ENCODE measurements at places on chromosomes 5 and 9. TPM values are rescaled to one million over a fixed set of nuclear protein-coding genes. Genes with fewer than 3 reads are reported as not detected.

- no peak for DNase-seq
Measured at GRCh38 chr9:132168851-132169250, 7.0 kb downstream of the NTNG2 start.

- peak; percentile 61 for DNase-seq
Measured at GRCh38 chr5:170451747-170452365, 52.0 kb upstream of the KCNIP1 start.

GRCh38 chr5:142782976-142783530 is 12.9 kb downstream of the ARHGAP26 start:
- DNase-seq, result peak; percentile 18

DNA sequence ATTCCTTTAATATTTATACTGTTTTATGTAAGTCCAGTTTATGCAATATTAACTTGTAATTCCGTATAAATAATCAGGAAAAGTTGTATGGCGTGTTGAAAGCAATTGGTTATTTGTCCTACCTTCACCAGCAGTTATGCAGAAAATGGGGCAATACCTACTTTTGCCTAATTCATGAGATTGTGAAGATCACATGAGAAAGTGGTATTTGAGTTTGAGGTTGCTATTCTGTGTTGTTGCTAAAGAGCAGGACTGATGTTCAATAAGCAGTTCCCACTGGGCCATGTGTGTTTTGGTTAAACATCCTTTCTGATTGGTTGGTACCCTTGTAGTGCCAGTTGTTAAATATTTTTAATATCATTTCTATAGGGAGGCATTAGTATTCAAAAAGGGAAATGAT is 3.2 kb downstream of the TGFBR1 start:
- DNase-seq, result no peak

DNA sequence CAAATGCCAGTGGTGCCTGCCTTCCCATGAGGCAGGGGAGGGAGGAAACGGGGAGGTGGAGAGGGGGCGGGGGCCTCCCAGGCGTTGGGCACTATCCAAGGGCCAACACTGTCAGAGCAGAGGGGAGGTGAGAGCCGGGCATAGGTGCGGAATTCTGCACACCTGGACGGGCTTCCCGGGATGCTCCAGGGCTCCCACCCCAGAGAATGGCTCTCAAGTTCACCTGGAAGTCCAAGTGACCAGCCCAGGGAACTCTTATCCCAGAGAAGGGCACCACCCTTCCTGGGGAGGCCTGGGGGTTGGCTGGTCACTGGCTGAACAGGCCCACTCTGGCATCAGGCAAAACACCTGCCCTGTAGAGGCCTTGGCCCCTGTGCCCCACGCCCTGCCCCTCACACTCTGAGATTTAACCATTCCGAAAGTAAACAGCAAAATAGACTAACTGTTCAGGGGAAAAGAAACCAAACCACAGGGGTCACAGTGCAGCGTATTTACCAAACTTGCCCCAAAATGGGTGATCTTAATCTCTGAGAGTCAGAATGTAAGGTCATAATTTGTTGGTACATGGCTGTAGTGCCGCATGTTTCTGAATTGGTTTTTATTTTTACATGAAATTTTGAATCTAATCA is 2.7 kb downstream of the CSF2 start:
- peak; percentile 11 for DNase-seq

- no peak for DNase-seq
Measured at GRCh38 chr5:125483609-125484008, 737.2 kb upstream of the ZNF608 start.

The TTC1 gene
- total RNA-seq, result 51.0 TPM

DNA sequence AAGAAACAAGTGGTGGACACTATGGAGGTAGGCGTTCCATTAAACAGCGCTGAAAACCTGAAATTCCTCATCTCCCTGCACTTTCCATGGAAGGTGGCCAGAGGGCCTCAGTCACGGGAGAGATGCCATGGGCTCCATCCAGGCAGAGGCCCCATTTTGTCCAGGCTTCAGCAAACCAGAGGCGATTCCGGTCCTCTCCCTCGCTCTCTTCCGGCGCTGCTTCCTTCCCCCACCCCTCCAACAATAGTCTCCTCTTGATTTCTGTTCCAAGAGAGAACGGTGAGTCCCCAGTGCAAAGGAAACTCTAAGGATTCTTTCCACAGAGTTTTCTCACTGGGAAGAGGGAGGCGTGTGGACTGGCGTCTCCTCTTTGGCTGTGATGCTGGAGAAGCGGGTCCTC is 7.5 kb downstream of the ZNF366 start:
- no peak for DNase-seq

The C5orf58 gene
- not detected for total RNA-seq

DNA sequence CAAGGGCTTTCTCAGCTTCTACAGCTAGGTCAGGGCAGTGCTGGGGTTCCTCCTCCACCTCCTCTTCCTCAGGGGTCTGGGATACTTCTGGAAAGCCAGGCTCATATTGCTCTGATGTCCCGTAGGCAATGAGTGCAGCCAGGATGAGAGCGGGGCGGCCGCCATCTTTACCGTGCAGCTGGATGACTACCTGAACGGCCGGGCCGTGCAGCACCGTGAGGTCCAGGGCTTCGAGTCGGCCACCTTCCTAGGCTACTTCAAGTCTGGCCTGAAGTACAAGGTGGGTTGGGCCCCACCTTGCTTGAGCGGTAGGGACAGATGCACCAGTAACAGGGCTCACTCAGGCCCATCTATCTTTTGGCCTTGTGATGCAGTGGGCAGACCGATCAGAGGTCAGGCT is 34.8 kb downstream of the GSN start:
- DNase-seq, result no peak

The SEMA6A gene
- total RNA-seq, result 2.2 TPM

GRCh38 chr5:62214701-62215100 is 91.3 kb upstream of the KIF2A start:
- no peak for DNase-seq

- DNase-seq, result peak; percentile 25
Measured at GRCh38 chr9:13810510-13810909, 503.4 kb downstream of the NFIB start.

The MARCHF3 gene
- total RNA-seq, result 8.4 TPM

DNA sequence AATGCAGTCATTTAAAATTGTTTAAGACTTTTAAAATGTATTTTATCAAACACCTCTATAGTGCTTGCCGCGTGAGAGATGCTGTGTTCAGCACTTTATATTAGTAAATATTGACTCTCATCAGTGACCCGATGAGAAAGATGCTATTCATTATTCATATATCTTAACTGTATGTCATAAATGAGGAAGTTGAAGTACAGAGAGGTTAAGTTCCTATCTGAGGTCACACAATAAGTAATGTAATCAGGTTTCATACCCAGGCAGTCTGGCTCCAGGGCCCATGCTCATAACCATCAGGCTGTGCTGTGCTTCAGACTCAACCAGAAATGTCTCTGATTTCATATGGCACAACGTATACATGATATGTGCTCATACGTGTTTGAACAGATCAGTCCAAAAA is 119.0 kb downstream of the SV2C start:
- DNase-seq, result no peak

The RALGPS1 gene
- total RNA-seq, result 1.6 TPM

DNA sequence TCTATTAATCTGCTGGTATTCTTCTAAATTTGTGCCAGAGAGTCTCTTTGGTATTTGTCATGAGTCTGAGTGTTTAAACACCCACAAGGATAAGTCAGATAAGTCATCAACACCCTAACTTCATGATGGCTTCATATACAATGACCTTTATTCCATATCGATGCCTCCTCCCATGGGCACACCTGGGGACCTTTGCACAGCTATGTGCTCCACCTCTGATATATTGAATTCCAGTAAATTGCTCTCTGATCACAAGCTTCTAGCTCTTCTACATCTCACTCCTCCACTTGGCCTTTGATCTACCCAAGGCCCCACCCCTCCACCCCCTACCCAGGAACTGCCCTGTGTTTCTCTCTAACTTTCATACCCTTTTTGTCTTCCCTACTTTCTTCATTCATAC is 102.7 kb upstream of the MIER3 start:
- DNase-seq, result no peak

DNA sequence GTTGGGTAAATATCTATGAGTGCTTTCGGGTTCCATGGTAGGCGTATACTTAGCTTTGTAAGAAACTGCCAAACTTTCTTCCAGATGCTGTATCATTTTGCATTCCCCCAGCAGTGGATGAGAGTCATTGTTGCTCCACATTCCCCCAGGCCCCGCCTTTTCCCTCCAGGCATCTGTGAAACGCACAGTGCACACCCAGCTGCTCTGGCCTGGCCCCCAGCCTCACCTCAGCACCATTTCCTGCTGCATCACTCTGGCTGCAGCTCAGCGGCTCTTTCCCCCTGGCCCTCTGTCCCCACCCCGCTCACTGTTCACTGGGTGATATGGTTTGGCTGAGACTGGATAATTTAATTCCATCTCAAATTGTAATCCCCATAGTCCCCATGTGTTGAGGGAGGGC is 76.6 kb upstream of the SPTLC1 start:
- peak; percentile 18 for DNase-seq

- DNase-seq, result no peak
Measured at GRCh38 chr5:54754420-54754819, 231.0 kb downstream of the ESM1 start.

The CDH9 gene
- not detected for total RNA-seq

DNA sequence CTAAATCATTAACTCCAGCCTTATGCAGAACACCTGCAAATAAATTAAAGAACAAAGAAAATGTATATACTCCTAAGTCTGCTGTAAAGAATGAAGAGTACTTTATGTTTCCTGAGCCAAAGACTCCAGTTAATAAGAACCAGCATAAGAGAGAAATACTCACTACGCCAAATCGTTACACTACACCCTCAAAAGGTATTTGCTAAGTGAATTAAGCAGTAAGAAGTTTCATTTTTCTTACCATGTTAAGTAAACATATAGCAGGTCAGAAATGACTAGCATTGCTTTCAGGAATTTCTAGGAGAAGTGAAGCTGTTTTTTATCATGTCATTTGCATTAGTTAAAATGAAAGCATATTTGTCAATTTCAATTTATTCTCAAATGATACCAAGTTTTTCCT is 92.7 kb downstream of the MELK start:
- DNase-seq, result no peak

DNA sequence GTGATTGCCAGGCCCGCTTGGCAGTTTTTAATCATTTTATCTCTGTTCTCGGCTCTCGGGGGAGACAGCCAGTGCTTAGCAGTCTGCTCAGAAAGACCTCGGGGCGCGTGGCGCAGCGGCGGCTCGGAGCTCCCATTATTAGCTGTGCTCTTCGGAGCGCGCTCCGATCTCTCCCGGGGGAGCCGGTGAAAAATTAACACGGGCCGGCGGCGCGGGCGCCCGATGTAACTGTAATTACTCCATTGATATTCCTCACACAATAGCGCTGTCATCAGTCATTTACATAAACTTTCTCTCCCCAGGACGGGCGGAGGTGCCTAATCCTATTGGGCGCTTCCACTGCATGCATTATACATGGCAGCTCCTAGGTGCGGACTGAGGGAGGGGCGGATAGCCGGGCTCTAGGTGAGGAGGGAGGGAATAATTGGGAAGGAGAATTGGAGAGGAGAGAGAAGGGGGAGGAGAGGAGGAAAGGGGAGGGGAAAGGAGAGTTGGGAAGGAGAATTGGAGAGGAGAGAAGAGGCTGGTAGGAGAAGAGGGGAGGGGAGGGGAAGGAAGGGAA is 24.9 kb downstream of the LMX1B start:
- DNase-seq, result no peak

GRCh38 chr5:170419643-170420042 is 30.5 kb upstream of the KCNMB1 start:
- no peak for DNase-seq

The C9orf153 gene
- not detected for total RNA-seq

GRCh38 chr5:75509956-75510355 is 1.5 kb downstream of the CERT1 start:
- DNase-seq, result peak; percentile 79

GRCh38 chr9:6068983-6069382 is 53.6 kb upstream of the RANBP6 start:
- DNase-seq, result no peak

- DNase-seq, result no peak
Measured at GRCh38 chr5:102528600-102528999, 29.8 kb upstream of the SLCO6A1 start.

- no peak for DNase-seq
Measured at GRCh38 chr5:71770381-71770780, 51.3 kb downstream of the CARTPT start.

The RNF224 gene
- total RNA-seq, result not detected

GRCh38 chr9:69865986-69866385 is 45.4 kb downstream of the CFAP95 start:
- DNase-seq, result no peak

The PRLR gene
- total RNA-seq, result 3.5 TPM

- DNase-seq, result peak; percentile 90
Measured at GRCh38 chr5:116492016-116492623, 82.5 kb downstream of the SEMA6A start.

- DNase-seq, result no peak
Measured at GRCh38 chr9:109926421-109926869, 146.4 kb downstream of the PALM2AKAP2 start.

DNA sequence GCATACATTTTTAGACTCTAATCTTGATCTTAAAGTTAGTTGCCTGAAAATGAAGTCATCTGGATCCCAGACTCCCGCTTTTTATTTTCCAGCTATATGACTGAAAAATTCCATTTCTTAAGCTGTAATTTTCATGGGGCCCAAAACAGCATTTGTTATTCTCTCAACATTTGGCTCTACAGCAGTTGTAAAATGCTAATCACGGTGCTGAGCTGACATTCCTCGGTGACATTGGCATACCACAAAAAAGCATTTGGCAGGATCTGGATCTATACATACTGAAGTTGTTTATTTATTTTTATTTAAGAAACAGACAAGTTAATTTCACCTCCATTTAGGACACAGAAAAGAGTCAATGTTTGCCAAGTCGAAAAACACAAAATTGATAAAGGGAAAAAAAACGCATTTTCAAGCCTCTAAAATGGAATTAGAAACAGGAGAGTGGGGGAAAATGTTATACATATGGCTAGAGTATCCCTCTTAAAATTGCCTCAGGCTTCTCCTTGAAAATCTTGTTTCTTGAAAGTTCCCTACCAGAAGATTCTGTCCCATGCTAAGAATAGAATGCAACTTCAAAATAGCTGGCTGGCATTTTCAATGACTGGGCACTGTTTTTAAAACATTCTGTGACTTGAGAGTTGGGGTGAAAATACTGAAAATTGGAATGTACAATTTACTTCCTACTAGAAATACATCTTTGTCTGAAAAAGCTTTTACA is 207.5 kb upstream of the TBCA start:
- no peak for DNase-seq

The PCDHA9 gene
- under 0.01 TPM for total RNA-seq

DNA sequence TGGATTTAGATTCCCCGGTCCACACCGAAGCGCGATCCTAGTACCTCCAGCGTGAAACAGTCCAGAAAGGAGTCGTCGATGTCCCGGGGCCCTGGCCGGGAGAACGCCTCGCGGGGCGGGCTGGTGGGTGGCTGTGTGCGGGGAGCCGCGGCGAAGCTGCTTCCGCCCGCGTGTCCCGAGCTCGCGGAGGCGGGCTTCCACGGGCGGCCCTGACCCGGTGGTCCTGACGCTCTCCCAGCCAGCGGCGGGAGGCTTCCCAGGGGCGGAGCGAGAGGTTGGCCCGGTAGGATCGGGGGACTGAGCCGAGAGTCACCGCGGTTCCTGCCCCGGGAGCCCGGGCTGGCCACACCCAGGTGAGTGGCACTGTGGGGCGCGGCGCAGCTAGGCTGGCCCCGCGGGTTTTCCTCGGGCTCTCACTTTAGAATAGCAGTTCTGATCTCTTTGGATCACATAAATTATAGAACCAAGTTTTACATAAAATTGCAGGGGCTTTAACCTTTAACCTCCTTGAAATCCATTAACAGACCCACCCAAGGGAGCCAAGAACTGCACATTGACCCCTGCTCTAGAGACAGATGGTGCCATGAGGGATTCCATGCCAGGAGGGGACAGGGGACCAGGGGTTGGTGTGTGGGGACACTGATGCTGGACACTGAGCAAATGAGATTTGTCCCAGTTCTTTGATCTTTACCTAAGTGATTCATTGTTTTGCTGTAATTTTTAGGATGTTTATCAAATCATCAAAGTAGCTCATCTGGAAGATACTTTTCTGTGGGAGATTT is 29.2 kb upstream of the IL31RA start:
- DNase-seq, result peak; percentile 23

Data from fibroblast of villous mesenchyme (primary cell).